NCI-H510A treated with DMSO at 0.1 percent for 48 hours (cell line): ENCODE measurements at places on chromosomes 5 and 9.
A peak's percentile ranks its signal among the peaks of the same experiment; 100 is the strongest.

DNA sequence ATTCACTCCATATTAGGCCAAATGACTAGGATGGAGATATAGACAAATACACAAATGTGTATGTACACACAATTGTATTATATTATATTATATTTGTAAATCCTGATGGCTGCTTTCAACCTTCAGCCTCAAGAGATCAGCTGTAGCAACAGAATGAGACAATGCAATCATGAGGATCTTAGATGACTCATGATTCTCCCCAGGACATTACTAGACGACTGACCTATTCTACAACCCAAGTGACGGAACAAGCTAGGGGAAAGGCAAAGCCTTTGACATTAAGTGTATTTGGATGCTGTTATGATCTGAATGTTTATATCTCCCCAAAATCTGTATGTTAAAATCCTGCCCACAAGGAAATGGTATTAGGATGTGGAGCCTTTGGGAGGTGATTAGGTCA is 66.5 kb downstream of the COX7C start:
- DNase-seq: no peak

DNA sequence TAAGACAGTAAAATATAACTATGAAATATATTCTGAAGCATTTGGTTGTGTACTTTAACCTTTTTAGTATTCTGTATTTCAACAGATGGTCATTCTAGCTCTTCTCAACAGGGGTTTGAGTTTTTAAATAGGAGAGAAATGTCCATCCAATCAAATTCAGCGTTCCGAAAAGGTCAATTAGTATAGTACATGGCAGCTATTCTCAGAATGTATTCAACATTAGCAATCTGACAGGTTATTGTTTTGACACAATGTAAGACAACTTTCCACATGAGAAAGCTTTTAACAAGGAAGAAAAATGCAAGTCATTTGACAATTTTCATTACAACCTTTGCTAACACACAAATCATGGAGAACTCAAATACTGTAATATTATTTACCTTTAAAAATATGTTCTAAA is 996.3 kb upstream of the CDH10 start:
- no peak for DNase-seq

GRCh38 chr9:16154521-16155078 is 601.8 kb downstream of the CCDC171 start:
- peak; percentile 8 for DNase-seq

DNA sequence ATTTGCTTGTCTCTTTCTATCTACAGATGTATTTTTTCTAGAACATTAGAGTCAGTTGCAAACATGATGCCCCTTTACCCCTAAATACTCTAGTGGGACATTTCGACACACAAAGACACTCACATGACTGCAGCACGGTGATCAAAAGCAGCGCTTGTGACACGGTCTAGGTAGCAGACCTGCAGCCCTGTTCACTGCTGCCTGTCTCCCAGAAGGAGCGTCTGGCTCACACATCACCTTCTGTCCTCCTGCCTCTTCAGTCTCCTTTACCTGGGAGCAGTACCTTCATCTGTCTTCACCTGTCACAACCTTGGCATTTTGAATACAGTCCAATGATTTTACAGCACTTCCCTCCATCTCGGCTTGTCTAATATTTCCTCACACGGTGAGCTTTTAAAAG is 51.9 kb upstream of the SH3PXD2B start:
- no peak for DNase-seq

GRCh38 chr9:33446240-33446945 is 1.0 kb downstream of the AQP3 start:
- no peak for DNase-seq
